ENCODE measurements at places on chromosomes 2 and 18.

- no peak overlapping the region for H3K4me3 ChIP-seq
- peaks cover 20% of the 10 kb centered on the region for H3K27me3 ChIP-seq
- no peak overlapping the region for H3K27ac ChIP-seq
- peaks cover 2% of the 10 kb centered on the region for H3K36me3 ChIP-seq
- DNase-seq, result no peak
Observed at GRCh38 chr2:18482666-18483065, 77.8 kb downstream of the RDH14 start.

- H3K27me3 ChIP-seq, result peaks cover 6% of the 10 kb centered on the region
- H3K4me1 ChIP-seq, result no peaks in the 10 kb centered on the region
- no peak for DNase-seq
- H3K4me3 ChIP-seq, result no peak overlapping the region
- H3K36me3 ChIP-seq, result no peaks in the 10 kb centered on the region
Observed at GRCh38 chr2:16031058-16031847, 90.9 kb downstream of the MYCN start.

DNA sequence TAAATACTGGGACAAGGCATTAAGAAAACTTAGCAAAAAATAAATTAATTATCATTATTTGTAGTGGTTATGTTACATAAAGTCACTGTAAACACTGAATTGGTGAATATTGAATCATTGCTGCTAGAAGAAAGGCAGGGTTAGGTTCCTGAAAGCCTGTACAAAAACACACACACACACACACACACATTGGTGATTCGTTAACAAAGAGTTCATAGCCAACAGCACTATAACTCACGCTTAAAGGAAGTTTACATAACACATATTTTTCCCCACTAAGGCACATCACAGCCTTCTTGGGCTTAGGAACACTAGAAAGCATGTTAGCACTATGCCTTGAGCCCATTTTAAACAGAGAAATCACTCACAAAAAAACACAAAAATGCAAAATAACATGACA, 690.0 kb upstream of the PIK3C3 start:
- no peaks in the 10 kb centered on the region for H3K36me3 ChIP-seq
- no peaks in the 10 kb centered on the region for H3K27me3 ChIP-seq
- no peak for DNase-seq
- H3K27ac ChIP-seq, result no peak overlapping the region

DNA sequence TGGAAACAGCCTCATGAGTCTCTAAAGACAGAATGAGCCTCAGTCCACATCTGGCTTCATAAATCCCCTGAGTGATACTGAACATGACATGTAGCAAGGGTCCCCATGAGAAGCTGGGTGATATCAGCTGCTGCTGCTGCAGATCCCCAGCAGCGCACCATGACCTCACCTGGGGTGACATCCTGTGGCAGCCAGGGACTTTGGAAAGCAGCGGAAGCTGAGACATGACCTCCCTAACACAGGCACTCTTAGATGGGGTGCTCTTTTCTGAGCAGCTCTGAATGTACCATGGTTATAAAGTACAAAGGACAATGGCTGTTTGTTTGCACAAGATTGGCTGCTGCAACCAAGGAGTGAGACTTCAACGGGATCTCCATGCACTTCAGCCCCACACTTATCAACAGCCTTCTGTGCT, 74.7 kb upstream of the TMEM200C start:
- H3K36me3 ChIP-seq, result no peaks in the 10 kb centered on the region
- no peak overlapping the region for H3K4me3 ChIP-seq
- no peak for DNase-seq

GRCh38 chr2:26430826-26431225, 29.1 kb downstream of the DRC1 start:
- peaks cover 43% of the 10 kb centered on the region for H3K27me3 ChIP-seq
- H3K4me3 ChIP-seq, result no peak overlapping the region
- H3K4me1 ChIP-seq, result no peaks in the 10 kb centered on the region
- H3K36me3 ChIP-seq, result peaks cover 2% of the 10 kb centered on the region
- H3K27ac ChIP-seq, result no peak overlapping the region

DNA sequence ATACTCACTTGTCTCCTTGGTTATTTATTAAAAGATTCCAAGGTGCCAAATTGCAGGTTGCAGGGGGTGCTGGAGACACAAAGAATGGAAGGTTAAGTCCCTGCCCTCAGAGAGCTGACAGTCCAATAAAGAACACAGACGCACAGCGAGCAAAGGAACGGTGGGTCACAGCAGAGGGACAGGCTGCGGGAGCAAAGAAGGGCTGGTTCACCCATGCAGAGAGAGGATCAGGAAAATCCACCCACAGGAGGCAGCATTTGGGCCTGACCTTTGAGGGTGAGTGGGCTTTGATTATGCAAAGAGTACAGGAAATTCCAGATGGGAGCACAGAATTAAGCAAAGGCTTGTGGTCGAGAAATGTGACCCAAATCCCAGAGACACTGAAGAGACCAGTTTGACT, 45.0 kb downstream of the ZBTB7C start:
- H3K4me3 ChIP-seq, result no peak overlapping the region
- DNase-seq, result no peak
- no peaks in the 10 kb centered on the region for H3K4me1 ChIP-seq
- H3K36me3 ChIP-seq, result peaks cover 2% of the 10 kb centered on the region
- peaks cover 22% of the 10 kb centered on the region for H3K27me3 ChIP-seq

- H3K4me1 ChIP-seq, result peaks cover 2% of the 10 kb centered on the region
- H3K36me3 ChIP-seq, result no peaks in the 10 kb centered on the region
- no peaks in the 10 kb centered on the region for H3K27me3 ChIP-seq
- DNase-seq, result no peak
- no peak overlapping the region for H3K4me3 ChIP-seq
Observed at GRCh38 chr2:11166476-11166875, 11.2 kb downstream of the SLC66A3 start.

Data from T-helper 17 cell (primary cell).